Activated CD4-positive, alpha-beta memory T cell treated with anti-CD3 and anti-CD28 coated beads, Interleukin-2, amount 10 ng/mL, durations not matched to agents 7 days and 5 days (primary cell): ENCODE measurements at places on chromosomes 2 and 18. TPM values are rescaled to one million over a fixed set of nuclear protein-coding genes. Genes with fewer than 3 reads are reported as not detected.

Gene PLEK
- total RNA-seq = 9.5 TPM

Gene SLC19A3
- total RNA-seq = not detected

Gene PRKAG3
- total RNA-seq = not detected

Gene KYNU
- total RNA-seq = not detected

Gene ALK
- not detected for total RNA-seq

DNA sequence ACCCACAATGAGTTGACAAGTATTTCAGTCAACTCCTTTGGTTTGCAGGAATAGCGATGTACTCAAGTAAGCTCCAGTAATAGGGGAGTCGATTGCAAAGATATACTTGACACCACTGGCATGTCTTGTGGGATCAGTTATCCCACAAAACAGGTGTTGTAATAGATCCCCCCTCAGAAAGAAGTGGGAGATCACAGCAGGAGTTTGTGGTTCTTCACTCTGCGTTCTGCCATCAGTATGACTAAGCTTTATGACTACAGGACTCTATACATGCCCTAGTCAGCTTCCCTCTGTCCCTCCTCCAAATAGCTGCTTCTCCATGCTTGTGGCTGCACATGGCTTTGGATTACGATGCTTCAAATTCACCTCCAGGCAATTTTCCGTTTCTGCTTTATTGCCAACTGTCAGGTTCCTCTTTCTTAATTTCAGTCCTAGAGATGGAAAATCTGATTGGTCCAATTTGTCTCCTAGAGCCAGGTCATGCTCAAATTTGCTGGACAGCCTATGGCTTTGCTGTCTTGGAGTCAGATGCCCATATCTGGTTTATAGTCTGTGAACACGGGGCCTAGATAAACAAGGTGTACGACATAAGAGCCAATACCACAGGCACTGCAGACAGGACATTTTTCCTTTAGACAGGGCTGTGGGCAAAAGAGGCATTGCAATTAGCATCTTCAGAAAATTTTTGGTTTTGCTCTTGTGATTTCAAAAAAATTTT is 221.7 kb downstream of the PAX3 start:
- H3K4me1 ChIP-seq = no peaks in the 10 kb centered on the region

DNA sequence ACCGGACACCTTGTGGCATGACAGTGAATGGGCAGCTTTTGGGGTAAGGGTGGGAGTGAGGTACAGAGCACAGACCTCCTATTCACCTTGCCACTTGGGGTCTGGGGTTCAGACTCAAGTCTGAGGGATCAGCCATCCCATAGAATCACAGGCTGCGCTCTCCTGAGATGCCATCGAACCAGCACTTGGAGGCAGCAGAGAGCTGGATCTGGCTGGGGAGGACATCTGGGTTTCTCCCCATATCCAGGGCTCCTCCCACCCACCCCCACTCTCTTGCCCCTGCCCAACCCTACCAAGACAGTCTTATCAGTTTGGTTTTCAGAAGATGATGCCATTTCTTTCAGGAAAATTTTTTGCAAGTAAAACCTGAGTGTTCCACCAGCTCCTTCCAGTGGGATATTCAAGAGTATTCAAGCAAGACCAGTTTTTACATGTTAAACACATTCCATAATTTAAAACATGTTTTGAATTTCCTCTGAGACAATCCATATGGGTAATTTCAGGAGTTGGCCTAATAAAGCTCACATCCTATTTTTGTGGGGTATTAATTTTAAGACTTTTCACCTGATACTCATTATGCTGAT is 29.2 kb upstream of the TEX44 start:
- peaks cover 5% of the 10 kb centered on the region for H3K27me3 ChIP-seq
- H3K27ac ChIP-seq = no peak overlapping the region
- peak; percentile 45 for DNase-seq
- no peaks in the 10 kb centered on the region for H3K36me3 ChIP-seq
- H3K4me3 ChIP-seq = no peak overlapping the region

GRCh38 chr2:3141696-3142095 is 235.9 kb downstream of the EIPR1 start:
- H3K27ac ChIP-seq = no peak overlapping the region
- no peak for DNase-seq
- no peaks in the 10 kb centered on the region for H3K27me3 ChIP-seq
- no peak overlapping the region for H3K4me3 ChIP-seq

GRCh38 chr18:9690418-9691188 is 17.5 kb upstream of the RAB31 start:
- DNase-seq = no peak
- peaks cover 27% of the 10 kb centered on the region for H3K27me3 ChIP-seq
- no peaks in the 10 kb centered on the region for H3K36me3 ChIP-seq
- H3K4me3 ChIP-seq = no peak overlapping the region

DNA sequence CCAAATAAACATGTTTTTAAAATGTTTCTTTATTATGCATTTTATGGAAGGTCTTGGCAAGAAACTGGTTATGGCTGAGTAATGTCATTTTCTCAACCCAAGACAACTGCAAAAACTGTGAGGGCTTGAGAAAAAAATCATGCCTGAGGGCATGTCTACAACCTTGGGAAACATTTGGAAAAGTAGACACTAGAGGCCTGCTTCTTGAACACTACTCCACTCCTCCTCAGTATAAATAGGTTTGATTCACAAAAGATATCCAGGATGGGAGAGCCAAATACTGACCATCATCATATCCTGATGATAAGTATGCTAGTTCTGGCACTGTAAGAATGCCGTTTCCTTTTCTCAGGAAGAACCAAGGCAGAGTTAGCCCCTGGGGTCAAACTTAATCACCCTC is 71.1 kb downstream of the OSR1 start:
- H3K4me1 ChIP-seq = no peaks in the 10 kb centered on the region
- no peak overlapping the region for H3K27ac ChIP-seq
- no peak for DNase-seq
- H3K27me3 ChIP-seq = no peaks in the 10 kb centered on the region
- no peak overlapping the region for H3K4me3 ChIP-seq

DNA sequence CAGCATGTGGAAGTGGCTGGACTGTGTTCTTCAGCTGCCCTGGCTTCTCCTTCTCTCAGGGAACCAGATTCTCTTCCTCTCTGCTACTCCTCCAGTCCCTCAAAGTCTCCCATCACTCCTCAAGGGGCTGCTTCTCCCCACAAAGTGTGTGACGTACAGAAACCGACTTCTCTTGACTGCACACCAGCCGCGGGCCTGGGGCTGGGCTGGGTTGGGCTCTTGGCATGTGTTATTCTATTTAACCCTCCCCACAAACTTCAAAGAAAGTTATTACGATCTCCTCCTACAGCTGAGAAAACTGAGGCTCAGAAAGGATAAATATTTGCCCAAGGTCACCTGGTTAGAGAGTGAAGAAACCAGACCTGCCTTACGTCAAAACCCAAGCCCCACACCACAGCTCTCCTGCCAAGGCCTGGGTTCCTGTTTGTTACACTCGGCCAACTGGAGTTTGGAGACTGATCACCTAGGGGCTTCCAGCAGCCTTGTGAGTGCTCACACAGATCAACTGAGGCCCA is 269.0 kb downstream of the TFCP2L1 start:
- no peak for DNase-seq
- H3K27ac ChIP-seq = no peak overlapping the region
- no peaks in the 10 kb centered on the region for H3K4me1 ChIP-seq
- no peaks in the 10 kb centered on the region for H3K36me3 ChIP-seq
- no peak overlapping the region for H3K4me3 ChIP-seq

DNA sequence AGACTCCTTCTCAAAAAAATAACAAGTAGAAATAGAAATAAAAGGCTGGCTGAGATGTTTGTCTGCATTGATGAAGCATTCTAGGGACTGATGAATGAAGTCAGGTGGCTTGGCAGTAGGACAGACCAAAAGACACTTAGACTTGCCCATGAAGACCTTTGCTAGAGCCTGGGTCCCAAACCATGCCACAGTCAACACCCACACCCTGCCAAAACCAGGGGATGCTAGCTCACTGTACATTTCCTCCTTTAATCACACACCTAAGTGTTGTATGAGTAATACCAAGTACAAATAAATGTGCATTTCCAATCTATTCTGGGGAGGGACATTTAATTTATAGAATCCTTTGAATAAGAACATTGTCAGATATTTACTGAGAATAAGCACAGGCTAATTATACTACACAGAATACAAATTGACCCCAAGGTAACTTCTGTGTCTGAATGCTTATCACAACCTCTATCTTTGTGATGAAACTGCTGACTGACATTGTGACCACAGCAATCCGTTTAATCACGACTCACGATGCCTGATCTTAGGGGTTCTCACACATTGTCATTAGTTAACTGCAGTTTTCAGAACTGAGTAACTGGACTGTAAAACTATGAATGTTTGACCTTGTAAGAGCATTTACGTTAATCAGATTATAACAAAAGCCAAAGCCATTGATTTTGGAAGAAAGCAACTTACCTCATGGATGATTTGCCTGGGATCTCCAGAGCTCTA is 10.5 kb upstream of the NOL10 start:
- DNase-seq = no peak
- no peaks in the 10 kb centered on the region for H3K36me3 ChIP-seq
- H3K4me3 ChIP-seq = no peak overlapping the region
- peaks cover 3% of the 10 kb centered on the region for H3K27me3 ChIP-seq
- peaks cover 12% of the 10 kb centered on the region for H3K4me1 ChIP-seq
- H3K27ac ChIP-seq = no peak overlapping the region

- H3K4me3 ChIP-seq = no peak overlapping the region
- H3K36me3 ChIP-seq = peaks cover 30% of the 10 kb centered on the region
- H3K27me3 ChIP-seq = no peaks in the 10 kb centered on the region
Observed at GRCh38 chr2:43389581-43390466, 163.4 kb upstream of the ZFP36L2 start.

DNA sequence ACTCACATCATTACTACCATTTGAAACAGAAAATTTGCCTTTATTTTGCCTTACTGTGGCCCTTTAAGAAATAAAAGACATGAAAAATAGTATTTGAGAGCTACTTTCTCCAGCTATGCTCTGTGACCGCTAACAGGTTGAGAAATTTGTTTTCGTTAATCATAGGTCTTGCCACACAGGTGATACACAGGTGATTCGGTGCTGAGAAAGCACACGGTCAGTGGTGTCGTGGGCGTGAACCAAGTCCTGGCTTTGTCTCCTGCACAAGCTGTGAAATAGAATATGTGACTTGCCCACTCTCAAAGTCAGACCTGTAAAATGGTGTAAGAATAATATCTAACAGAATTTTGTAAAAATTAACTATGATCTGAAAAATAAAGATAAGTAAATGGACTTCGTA is 155.3 kb upstream of the SLC39A10 start:
- peaks cover 18% of the 10 kb centered on the region for H3K4me1 ChIP-seq
- no peak overlapping the region for H3K4me3 ChIP-seq
- H3K36me3 ChIP-seq = peaks cover 17% of the 10 kb centered on the region
- DNase-seq = no peak
- H3K27me3 ChIP-seq = no peaks in the 10 kb centered on the region
- no peak overlapping the region for H3K27ac ChIP-seq

DNA sequence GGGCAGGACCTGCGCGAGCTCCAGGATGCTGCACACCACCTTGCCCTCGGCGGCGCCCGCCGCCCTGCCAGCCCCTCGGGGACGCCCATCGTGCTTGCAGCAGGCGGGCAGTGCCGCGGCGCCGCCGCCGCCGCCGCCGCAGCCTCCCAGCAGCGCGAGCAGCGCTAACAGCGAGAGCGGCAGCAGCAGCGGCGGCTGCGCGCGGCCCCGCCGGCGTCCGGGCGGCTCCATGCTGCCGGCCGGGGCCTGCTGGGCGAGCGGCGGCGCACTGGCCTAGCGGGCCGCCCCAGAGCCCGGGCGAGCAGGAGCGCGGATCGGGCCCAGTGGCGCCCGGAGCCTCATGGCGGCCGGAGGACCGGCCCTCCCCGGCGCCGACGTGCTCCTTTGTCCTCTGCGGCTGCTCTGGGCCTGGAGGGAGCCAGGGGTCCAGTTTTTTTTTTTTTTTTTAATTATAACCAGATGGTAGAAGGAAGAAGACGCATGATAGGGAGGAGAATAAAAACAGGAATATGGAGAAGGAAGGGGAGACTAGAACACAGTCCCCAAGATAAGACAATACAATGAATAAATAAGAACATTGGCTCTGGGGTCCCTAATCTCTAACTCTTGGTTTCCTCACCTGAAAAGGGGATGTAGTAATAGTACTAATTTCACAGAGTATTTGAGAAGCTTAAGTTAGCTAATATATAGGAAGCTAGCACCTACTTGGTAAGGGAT is 17.1 kb upstream of the ANKRD62 start:
- no peak for DNase-seq
- no peaks in the 10 kb centered on the region for H3K36me3 ChIP-seq
- no peak overlapping the region for H3K4me3 ChIP-seq
- peaks cover 39% of the 10 kb centered on the region for H3K27me3 ChIP-seq
- no peak overlapping the region for H3K27ac ChIP-seq

DNA sequence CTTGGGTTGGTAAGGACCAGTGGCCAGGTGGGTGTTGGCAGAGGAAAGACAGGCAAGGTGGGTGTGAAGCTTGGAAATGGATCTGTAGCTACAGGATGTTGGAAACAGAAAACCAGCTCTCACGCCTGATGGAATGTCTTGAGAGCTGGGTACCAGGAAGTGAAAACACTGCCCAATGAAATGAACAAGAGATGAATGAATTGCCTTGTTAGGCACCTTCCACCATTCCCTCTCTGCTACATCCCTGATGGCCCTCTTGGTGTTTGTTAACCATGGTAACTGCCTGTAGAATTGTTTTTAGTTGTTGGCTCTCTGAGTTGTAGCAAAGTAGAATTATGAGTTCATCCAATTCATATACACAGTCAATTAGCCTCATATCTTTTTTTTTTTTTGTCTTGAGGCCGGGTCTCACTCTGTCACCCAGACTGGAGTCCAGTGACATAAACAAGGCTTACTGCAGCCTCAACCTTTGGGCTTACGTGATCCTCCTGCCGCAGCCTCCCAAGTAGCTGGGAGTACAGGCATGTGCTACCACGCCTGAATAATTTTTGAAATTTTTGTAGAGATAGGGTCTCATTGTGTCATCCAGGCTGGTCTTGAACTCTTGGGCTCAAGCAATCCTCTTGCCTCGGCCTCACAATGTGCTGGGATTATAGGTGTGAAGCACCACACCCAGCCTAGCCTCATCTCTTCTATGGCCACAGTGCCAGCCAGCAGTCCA is 9.5 kb downstream of the KCMF1 start:
- H3K27ac ChIP-seq = no peak overlapping the region
- peaks cover 43% of the 10 kb centered on the region for H3K4me1 ChIP-seq
- H3K4me3 ChIP-seq = no peak overlapping the region
- DNase-seq = no peak
- H3K36me3 ChIP-seq = peaks cover 42% of the 10 kb centered on the region
- H3K27me3 ChIP-seq = no peaks in the 10 kb centered on the region

GRCh38 chr2:28438532-28439063 is 45.9 kb downstream of the FOSL2 start:
- no peak overlapping the region for H3K27ac ChIP-seq
- H3K27me3 ChIP-seq = no peaks in the 10 kb centered on the region
- no peak overlapping the region for H3K4me3 ChIP-seq
- no peak for DNase-seq
